Activated CD4-positive, alpha-beta T cell treated with anti-CD3 and anti-CD28 coated beads, Interleukin-2, amount 50 U/mL, for 4 hours (primary cell): ENCODE measurements at places on chromosomes 2 and 18.

GRCh38 chr2:1677821-1678165, 66.5 kb downstream of the PXDN start:
- no peak for DNase-seq

DNA sequence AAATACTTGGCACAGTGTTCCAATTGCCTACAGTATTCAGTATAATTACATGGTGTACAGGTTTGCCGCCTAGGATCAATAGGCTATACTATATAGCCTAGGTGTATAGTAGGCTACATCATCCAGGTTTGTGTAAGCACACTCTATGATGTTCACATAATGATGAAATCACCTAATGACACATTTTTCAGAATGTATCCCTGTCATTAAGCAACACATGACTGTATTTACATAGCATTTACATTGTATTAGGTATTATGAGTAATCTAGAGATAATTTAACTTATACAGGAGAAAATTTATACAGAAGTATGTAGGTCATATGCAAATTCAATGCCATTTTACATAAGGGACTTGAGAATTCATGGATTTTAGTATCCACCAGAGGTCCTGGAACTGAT, 35.4 kb downstream of the SCN7A start:
- DNase-seq: no peak

DNA sequence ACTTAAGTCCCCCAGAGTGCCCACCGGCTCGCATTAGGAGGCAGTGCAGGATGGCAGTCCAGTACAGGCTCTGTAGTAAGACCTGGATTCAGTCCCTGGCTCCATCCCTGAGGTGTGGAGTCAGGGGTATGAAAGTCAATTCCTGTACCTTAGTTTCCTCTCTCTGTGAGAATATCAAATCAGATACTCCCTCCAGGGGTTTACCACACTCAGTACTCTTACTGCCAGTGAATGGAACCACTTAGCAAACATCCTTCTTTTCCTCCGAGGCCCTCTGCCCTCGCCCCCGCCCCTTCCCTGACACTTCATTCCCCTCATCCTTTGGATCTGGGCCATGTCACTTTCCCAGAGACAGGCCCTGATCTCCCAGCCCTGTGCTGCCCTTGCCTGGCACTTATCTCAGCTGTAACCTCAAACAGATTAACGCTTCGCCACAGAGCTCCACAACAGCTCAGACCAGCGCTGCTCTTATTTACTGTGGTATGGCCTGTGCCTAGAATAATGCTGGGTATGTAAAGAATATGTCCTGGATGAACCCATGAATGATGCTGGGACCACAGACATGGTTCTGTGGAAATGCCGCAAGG, 159.0 kb upstream of the TMEM200C start:
- no peak for DNase-seq

DNA sequence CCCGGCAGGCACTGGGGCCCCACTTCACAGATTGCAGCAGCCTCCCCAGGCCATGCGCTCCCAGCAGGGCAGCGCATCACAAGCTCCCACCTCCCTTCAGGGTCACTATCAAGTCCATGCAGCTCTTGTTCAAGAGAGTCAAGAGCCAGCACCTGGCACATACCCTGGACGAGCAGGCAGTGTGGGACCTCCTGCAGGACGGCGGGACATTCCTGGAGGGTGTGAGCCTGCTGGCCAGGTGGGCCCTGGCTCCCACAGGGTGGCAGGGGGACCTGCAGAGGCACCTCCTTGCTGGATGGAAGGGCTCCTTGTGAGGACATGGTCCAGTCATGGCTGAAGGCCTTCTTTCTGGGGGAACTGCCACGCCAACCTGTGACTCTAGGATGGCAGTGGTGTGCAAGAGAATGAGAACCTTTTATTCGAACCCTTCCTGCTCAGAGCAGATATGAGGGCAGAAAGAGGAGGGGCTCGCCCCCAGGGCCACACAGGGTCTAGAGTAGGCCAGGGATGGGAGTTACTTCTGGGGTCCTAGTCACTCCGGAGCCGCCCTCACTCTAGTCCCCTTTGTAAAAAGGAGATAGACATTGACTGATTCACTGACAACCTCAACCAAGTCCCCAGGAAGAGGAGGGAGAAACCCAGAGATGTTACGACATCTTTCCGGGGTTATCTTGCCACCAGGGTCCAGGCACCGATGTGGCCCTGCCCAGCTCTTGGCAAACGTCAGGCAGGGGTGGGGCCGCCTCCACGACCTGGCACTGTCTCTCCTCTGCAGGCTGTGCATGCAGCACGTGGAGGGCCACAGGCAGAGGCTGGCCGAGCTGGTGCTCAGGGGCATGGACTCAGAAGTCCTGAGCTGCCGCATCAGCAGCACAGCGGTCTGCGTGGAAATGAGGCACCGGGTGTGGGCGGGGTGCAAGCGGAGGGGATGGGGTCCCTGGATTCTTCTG, 31.3 kb downstream of the HJURP start:
- no peak for DNase-seq

- no peak for DNase-seq
Observed at GRCh38 chr18:78244779-78245178, 734.8 kb upstream of the SALL3 start.

GRCh38 chr2:104344306-104344705, 509.6 kb upstream of the POU3F3 start:
- no peak for DNase-seq

DNA sequence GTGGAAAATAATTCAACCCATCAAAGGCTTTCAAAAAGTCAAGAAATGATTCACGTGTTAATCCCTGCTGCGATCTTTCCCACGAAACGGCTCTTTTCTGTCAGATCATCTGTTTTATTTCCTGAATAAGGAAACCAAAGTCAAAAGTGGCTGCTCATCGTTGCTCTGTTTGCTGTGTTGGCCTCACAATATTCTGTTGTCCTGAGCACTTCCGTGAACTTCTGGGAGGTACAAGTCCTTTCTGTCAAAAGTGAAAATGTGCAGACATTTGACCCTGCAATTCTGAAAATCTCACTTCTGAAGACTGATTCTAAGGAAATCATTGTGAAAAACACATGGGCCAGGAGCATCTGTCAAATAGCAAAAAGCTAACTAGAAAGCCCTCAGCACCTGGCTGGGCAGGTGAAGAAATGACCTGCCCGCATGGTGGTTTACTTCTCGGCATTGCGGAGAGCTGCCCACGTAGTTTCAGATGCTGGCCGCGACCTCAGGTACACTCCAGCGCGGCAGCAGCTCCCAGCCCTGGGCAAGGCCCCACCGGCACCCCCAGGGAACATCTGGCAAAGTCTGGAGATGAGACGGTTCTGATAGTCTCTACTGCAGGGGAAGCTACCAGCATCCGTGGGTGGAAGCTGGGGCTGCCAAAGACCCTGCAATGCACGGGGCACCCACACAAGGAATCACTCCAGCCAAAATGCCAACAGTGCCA, 31.9 kb upstream of the GPC1 start:
- DNase-seq: no peak

GRCh38 chr2:221969087-221969829, 329.5 kb downstream of the PAX3 start:
- DNase-seq: no peak

DNA sequence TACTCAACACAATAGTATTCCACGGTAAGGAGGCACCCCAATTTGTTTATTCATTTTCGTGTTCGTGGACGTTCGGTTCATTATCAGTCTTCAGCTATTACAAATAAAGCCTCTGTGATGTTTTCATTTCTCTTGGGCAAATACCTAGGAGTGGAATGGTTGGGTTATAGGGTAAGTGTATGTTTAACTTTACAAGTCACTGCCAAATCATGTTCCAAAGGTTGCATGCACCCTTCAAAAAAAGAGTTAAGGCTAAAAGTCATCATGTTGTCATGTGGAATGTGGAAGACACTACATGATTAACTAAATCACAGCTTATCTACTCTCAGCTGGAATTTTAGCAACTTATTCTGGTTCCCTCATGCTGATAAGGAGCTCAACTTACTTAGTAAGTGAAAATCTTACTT, 15.8 kb downstream of the INO80C start:
- no peak for DNase-seq

DNA sequence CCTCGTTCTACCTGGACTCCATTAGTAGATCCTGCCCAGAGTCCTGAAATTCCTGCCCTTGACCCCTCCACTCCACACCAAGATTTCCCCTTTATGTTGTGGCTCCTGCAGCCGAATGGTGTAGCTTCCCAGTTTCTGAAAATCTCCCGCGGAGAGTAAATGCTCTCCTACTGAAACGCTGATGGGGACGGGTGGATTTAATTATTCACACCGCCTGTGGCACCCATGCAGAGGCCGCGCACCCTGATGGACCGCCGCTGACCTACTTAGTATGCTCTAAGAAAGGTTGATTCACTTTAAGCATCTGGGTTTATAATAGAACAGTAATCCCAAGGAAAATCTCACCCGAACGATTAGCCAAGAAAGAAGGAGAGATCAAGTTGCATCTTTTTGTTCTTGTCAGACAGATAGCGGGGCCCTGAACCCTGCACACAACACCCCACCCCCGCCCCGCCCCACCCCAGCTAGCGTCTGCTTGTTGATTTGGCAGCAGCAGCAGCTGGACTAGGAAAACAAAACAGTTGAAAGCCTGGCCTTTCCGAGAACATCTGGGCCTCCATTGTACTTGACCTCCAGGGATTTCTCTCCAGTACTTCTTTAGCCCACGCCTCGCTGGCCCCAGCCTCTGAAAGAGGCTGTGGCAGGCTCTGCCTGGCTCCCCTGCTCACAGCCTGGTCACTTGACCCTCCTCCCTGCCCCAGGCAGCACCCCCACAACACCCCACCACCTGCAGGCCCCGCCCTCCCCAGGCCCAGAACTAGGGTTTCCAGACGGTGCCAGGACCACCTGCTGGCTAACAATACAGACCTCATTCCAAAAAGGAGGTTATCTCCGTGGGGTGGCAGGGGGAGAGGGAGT, 53.6 kb downstream of the DPYSL5 start:
- DNase-seq: no peak

GRCh38 chr2:224260372-224261020, 141.4 kb downstream of the FAM124B start:
- DNase-seq: no peak

DNA sequence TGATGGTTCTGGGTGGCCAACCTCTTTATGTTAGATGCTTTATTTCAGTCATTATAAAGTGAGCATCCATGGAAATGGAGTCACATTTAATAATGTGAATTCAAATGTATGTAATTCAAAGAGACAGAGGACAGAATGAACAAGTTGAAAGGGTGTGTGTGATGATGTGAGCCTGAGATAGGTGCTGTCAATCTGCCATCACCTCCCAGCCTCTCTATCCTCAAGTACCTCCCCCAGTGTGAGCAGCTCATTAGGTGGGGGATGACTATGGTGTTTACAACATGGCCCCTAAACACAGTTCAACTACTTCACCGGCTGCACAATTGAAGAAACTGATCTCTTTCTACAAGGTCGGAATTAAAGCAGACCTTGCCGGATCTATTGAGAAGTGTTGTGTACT, 74.7 kb upstream of the IGFBP5 start:
- DNase-seq: no peak

DNA sequence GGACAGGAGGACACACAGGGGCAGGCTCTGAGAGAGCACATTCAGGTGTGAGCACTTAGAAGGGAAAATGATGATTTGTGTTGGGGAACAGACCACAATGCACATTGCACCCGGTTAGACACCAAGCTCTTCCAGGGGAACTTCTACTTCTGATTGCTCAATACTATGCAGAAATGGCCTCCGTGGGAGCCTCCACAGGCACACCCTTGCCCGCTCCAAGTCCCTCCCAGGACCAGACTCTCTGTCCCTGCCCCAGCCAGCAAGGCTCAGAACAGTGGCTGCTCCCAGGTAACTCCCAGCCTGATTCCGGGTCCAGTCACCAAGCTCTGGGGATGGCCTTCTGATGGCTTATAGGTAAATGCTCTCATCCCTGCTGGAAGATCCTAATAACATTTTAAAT, 56.2 kb downstream of the BCL2L11 start:
- no peak for DNase-seq

GRCh38 chr2:43718530-43719124, 42.4 kb upstream of the C1GALT1C1L start:
- no peak for DNase-seq

DNA sequence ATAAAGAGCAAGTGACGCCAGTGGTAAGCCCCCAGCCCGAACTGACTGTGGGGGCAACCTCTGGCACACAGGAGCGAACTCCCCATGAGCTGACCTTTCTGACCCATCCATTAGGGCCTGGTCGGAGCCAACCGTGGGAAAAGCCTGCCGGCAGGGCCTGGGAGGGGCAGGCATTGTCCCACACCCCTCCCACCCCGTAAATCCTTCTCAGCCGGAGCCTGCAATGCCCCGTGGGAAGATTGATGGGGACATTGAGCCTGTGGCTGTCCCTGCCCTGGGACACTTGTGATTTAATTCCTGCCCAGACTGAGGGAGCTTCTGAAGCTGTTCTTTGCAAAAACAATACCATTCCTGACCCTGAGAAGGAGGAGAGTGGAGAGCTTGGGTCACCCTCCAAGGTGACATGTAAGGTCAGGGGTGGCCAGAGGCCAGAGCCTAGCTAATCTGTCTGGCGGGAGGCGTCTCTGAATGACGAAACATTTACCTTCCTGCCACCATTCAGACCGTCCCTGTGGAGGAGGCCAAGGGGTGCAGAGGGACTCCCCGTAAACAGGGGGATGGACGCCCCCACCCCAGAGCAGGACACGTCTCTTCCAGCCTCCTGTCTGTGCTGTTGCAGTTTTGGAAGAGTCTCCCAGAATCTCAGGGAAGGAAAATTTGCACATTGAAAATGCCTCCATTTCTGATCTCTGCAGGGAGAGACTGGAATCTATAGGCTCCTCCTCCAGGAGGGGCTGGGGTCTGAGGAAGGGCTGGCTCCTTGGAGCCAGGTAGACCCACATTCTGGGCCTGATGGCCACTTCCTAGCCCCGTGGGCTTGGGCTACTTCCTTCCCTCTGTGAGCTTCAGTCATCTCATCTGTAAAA, 51.2 kb upstream of the HS6ST1 start:
- DNase-seq: no peak

- no peak for DNase-seq
Observed at GRCh38 chr18:37684590-37684989, 119.0 kb upstream of the CELF4 start.

DNA sequence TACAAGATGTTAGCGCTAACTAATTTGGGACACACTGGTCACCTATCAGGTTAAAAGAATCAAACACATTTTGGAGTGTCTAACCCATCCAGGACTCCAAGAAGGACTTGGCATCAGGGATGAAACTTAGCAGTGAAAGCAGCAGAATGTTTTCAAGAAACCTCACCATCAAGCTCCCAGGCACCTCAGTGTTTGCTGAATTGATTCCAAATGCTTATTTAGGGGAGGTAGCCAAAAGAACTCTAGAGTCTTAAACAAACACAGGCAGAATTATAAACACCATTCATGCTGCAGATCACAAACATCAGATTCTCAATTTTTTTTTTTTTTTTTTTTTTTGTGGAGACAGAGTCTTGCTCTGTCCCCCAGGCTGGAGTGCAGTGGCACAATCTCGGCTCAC, 122.8 kb upstream of the UXS1 start:
- DNase-seq: no peak
